ENCODE measurements at places on chromosomes 12 and 14.

GRCh38 chr14:88986146-88986841, 161.8 kb downstream of the TTC8 start:
- DNase-seq = peak; percentile 79

- DNase-seq = peak; percentile 8
Measured at GRCh38 chr14:33945210-33946088, 5.4 kb downstream of the EGLN3 start.

- no peak for DNase-seq
Measured at GRCh38 chr12:56948881-56949280, 8.5 kb downstream of the RDH16 start.

GRCh38 chr14:69928111-69928523, 48.9 kb downstream of the SMOC1 start:
- peak; percentile 8 for DNase-seq

DNA sequence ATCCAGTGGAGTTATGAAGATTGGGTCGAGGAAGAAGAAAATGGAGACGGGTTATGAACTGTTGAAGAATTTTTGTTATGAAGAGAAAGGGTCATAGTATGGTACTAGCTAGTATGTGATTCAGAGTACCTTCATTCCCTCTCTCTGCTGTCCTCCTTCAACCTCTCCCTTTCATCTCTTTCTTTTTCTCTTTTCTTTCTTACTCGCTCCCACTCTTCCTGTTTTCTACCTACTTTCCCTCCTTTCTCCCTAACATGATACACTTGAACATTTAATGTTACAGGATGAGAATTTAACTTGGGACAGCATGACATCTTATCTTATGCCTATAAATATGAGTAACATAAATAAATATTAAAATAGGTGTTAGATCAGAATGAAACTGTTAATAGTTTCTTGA, 112.9 kb downstream of the CCDC91 start:
- no peak for DNase-seq
